ENCODE measurements at places on chromosomes 7 and 10. TPM values are rescaled to one million over a fixed set of nuclear protein-coding genes. Genes with fewer than 3 reads are reported as not detected.

DNA sequence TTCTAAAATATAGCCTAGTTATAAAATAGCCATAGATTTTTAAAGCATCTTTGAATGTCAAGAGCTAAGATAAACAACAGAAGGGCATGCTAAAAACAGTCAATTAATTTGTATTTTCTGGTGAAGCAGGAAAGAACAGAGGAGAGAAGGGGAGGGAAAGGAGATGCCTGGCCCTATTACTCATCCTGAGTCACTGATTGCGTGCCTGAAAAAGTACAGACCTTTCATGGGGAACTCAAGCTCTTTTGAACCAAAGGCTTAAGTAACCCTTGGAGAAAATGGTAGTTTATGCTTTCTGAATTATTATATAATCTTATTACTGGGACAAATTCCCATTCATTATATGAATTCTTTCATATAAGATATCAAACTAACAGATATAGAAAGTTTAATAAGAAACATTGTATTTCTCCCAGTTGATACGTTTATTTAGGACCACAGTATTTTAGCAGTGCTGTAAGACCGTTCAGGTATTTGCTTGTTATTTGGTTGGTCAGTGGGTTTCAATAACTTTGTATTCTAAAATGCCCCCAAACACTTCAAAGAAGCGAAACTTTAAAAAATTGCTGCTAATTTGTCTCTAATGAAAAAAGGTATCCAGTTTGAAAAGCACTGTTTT lies 151.3 kb downstream of the HGF start:
- DNase-seq: no peak

GRCh38 chr7:150586785-150587152 lies 19.6 kb downstream of the GIMAP4 start:
- DNase-seq: no peak

EBLN1 gene
- not detected for total RNA-seq

PNLIPRP3 gene
- total RNA-seq: not detected

GRCh38 chr10:32412499-32412853 lies 33.5 kb upstream of the CCDC7 start:
- DNase-seq: no peak

RAMP3 gene
- total RNA-seq: 52.5 TPM

Data from cardiac septum (tissue), 1 donor.